Spinal cord (tissue), 10 donors: ENCODE measurements at places on chromosomes 6 and 20. TPM values are rescaled to one million over a fixed set of nuclear protein-coding genes. Genes with fewer than 3 reads are reported as not detected.

GRCh38 chr6:157635388-157636244 is 187.4 kb upstream of the SNX9 start:
- no peak overlapping the region for H3K27ac ChIP-seq
- peaks cover 24% of the 10 kb centered on the region for H3K36me3 ChIP-seq
- DNase-seq = no peak

RAD21L1 gene
- total RNA-seq = 0.10 TPM

DNA sequence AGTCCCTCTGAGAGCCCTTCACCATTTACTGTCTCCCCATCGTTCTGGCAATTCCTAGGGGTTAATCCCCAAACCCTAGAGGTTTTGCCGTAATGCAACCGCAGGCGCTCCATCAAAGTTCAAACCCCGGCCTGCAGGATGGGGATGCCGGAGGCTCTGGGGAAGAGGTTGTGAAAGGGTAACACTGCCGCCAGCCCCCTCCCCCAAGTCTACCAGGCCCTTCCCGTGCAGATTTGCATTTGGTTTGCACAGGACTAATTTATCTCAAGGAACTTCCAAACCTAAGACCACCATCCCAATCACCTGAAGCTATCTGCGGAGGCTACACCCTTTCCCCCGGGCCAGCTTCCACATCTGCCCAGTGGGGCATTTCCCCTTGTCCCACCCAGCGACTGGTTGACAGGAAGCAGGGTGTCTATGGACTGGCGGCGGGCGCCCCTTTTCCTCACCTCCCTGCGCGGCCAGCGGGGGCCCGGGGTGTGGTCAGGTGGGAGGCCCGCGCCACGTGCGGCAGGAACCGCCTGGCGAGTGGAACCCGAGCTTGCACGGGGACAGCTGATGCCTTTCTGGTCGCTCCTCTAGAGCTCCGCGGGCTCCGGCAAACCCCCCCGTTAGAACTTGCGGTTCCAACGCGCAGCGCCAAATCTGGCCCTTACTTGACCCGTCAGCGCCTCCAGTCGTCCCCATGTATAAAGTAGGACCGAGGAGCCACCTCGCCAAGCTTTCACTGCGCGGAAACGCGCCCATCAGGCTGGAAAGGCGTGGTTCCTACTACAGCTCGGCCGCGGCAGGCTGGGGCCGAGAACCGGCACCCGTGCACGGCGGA is 9.4 kb upstream of the SLC4A11 start:
- no peak overlapping the region for H3K27ac ChIP-seq
- H3K27me3 ChIP-seq = peaks cover 14% of the 10 kb centered on the region
- no peak overlapping the region for H3K4me3 ChIP-seq
- no peak for DNase-seq

DNA sequence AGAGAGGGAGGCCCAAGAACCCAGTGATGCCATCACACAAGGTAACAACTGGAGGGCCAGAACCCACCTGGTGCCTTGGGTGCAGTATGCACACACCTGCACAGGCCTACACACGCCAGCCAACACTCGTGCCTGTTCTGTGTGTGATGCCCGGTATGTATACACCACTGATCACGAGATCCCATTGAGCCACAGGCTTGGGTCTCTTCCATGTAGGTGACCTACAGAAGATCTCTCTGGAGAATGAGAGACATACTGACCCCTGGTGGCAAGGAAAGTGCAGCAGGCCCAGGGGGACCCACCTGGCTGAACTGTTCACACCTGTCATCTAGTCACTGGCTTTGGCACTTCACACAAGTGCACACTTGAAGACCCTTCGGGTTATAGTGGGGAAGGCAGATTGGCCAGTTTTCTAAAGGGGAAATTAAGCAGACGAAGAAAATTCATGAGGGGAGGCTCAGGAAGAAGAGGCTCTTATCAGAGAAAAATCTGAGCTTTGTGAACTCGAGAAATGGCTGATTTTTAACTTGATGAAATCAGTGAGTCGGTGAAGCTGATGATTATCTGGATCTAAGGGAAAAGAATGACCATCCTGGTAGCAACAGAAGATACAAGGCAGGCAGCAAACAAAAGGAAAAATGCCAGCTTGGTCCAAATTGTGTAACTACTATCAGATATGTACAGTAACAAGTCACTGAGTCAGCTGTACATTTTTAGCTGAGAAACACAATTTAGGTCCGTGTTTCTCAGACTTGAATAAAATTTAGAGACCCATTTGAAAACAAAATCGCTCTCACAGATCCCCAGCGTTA is 69.1 kb upstream of the PBOV1 start:
- H3K36me3 ChIP-seq = peaks cover 29% of the 10 kb centered on the region
- no peaks in the 10 kb centered on the region for H3K4me1 ChIP-seq
- H3K27me3 ChIP-seq = no peaks in the 10 kb centered on the region
- no peak overlapping the region for H3K4me3 ChIP-seq
- DNase-seq = no peak
- H3K27ac ChIP-seq = no peak overlapping the region

DNA sequence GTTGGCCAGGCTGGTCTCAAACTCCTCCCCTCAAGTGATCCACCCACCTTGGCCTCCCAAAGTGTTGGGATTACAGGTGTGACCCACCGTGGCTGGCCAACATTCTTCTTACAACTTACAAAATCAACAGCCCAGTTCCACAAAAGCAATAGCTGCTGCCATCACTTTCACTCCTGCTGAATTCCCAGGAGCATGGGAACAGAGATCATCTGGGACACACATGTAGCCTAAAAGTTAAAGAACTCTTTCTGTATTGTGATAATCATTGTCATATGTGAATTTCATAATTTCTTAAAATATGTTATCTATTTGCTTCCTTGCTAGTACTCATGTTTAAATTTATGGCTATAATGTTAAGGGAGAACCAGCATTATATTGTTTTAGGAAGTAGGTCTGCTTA is 51.7 kb downstream of the NCOA6 start:
- H3K27me3 ChIP-seq = no peaks in the 10 kb centered on the region
- H3K4me1 ChIP-seq = no peaks in the 10 kb centered on the region
- H3K4me3 ChIP-seq = no peak overlapping the region

ROS1 gene
- total RNA-seq = not detected

- H3K27ac ChIP-seq = peak overlapping the region; percentile 4
- H3K27me3 ChIP-seq = no peaks in the 10 kb centered on the region
- H3K36me3 ChIP-seq = no peaks in the 10 kb centered on the region
- peaks cover 17% of the 10 kb centered on the region for H3K4me1 ChIP-seq
Measured at GRCh38 chr6:29964518-29964886, 22.2 kb downstream of the HLA-A start.

GRCh38 chr6:15674690-15675386 is 12.0 kb upstream of the DTNBP1 start:
- H3K4me1 ChIP-seq = peaks cover 5% of the 10 kb centered on the region
- H3K4me3 ChIP-seq = no peak overlapping the region
- H3K27ac ChIP-seq = no peak overlapping the region

- no peak overlapping the region for H3K27ac ChIP-seq
- H3K36me3 ChIP-seq = peaks cover 5% of the 10 kb centered on the region
- no peak for DNase-seq
- H3K4me1 ChIP-seq = peaks cover 22% of the 10 kb centered on the region
- no peaks in the 10 kb centered on the region for H3K27me3 ChIP-seq
Measured at GRCh38 chr6:39850736-39851297, 58.6 kb downstream of the DAAM2 start.

SLCO4A1 gene
- total RNA-seq = 2.3 TPM

DNA sequence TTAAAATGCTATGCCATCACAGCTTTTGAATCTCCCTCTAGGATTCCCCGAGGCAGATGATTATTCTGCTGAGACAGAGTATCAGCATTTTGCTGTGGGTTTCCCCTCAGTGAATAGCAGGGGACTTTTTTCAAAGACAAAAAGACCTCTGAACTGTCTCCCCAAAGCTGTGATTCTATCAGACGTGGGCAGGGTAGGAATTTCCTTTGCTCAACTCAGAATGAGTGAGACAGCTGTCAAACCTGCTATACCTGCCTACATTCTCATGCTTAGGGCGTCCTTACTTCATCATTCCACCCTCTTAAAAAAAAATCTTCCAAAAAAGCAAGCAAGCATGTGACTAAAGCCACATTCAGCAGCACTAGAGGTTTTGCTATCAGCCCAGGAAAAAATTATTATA is 147.6 kb upstream of the FAM83B start:
- H3K36me3 ChIP-seq = no peaks in the 10 kb centered on the region
- H3K4me1 ChIP-seq = no peaks in the 10 kb centered on the region
- no peak overlapping the region for H3K27ac ChIP-seq
- no peaks in the 10 kb centered on the region for H3K27me3 ChIP-seq

PPIL6 gene
- 15.3 TPM for total RNA-seq

- H3K4me3 ChIP-seq = no peak overlapping the region
- H3K27ac ChIP-seq = no peak overlapping the region
- no peaks in the 10 kb centered on the region for H3K4me1 ChIP-seq
Measured at GRCh38 chr20:5270603-5271002, 46.2 kb downstream of the PROKR2 start.

SH3BGRL2 gene
- 55.9 TPM for total RNA-seq

SGK2 gene
- 6.4 TPM for total RNA-seq
